ENCODE measurements at places on chromosomes 2 and 18.
A peak's percentile ranks its signal among the peaks of the same experiment; 100 is the strongest.

- no peak for DNase-seq
Measured at GRCh38 chr18:9065864-9066263, 36.6 kb upstream of the NDUFV2 start.

- no peak for DNase-seq
Measured at GRCh38 chr2:120180066-120180465, 43.1 kb downstream of the TMEM185B start.

GRCh38 chr2:78118037-78118436 is 595.9 kb upstream of the LRRTM4 start:
- no peak for DNase-seq

GRCh38 chr2:235505181-235505741 is 11.4 kb downstream of the AGAP1 start:
- no peak for DNase-seq

DNA sequence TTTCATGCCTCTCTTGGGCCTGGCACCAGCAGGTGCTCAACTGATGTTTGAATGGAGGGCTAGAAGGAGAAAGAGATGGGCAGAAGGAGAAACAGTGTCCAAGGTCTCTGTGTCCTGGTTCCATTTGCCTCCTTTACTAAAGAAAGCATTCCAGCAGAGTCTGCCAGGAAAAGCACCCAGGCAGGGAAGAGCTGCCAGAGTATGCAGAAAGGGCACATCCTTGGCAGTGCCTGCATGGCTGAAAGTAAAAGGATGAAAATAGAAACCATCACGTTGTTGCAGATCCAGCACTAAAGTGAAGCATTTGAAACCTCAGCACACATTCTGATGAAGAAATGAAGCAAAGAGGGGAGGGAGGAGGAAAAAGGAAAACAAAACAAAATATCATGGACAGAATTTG is 142.2 kb downstream of the ESCO1 start:
- no peak for DNase-seq

GRCh38 chr2:64910972-64911433 is 78.2 kb upstream of the SLC1A4 start:
- peak; percentile 31 for DNase-seq

GRCh38 chr18:25038261-25038660 is 313.7 kb downstream of the ZNF521 start:
- no peak for DNase-seq

DNA sequence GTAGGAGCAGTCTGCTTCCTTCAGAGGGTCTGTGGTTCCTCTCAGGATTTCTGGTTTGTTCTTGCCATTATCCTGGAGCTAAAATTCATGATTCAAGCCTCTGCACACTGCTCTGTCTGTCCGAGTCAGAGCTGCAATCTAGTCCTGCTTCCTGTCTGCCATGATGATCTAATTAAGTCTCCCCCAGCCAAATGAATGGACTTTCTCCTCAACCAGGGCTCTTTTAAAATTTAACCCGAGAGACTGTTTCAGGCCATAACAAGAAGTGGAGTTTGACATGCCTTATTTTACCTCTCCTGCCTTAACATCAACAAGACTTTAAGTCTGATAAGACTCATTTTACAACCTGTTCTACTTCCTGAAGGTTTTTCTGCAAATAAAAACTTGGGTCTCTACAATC is 1009.6 kb upstream of the DDX18 start:
- DNase-seq, result no peak

- no peak for DNase-seq
Measured at GRCh38 chr18:46736135-46736534, 20.7 kb downstream of the ST8SIA5 start.

DNA sequence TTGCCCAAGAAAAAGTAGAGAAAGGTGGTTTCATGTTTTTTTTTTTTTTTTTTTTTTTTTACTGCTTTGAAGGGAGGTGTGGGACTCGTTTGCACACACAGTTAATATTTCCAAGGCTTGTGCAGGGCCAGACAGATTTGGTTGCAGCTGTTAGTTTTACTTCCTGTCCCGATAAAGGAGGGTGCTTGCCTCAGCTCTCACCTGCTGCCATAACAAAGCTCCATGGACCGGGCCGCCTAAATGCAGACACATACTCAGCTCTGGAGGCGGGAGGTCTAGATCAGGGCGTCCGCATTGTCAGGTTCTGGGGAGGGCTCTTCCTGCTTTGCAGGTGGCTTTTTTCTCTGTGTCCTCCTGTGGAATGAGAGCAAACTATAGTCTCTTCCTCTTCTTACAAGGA is 69.9 kb downstream of the ODC1 start:
- DNase-seq, result peak; percentile 17

DNA sequence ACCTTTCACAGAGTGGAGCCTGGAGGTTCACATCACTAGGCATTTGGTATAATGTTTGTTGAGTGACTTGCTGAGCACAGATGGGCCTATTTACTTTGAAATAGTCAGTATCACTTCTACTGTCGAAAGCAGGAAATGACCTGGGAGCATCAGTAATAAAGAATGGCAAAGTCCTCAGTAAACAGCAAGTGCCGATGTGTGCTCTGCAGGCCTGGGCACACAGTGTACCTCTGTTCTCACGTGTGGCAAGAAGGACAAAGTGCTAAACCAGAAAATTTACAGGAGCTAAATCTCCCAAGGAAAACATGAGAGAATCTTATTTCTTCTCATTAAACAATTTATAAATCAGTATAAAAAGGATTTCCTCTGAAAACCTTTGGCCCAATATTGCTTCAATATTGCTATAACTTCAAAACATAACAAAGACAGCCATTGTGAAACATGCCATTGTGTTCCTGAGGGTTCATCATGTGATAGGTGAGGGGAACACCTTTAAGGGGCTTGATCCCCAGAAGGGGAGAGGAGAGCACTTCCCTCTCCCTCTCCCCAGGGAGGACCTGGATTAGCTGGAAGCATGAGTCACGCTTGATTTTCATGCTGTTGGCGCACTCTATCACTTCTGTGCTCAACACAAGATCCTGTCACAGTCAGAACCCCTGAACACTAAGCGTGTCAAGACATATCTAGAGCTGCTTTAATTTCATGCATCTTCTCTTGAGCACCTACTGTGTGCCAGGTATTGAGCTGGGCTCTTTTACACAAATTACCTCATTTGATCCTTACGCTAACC is 131.5 kb upstream of the SMAD2 start:
- DNase-seq, result no peak

DNA sequence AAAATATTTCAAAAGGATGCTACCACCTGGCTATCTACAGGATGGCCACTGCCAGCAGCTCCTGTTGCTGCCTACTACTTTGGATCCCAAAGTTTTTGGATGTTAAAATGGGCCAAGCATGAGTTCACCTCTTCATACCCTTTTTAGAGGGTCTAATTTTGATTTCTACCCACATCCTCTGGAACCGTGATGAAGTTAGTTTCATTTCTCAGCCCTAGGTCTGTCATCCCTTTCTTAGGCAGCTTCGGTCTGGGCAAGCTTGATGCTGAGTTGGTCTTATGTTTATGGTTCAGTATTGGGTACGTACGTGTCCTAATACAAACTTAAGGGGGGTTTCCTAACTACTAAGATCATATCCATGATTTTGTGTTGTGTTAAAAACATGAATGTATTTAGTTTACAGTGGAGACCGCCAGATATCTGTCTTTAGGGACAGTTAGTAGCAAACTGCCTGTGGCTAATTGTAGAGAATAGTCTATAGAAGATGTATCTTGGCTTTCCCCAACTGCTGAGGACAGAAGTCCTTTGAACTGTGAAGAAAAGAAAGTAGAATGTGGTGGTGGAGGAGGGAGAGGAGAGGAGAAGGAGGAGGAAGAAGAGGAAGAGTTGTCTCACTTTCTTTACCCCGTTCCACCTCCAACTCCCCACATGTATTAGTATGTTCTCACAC is 184.9 kb downstream of the UBE2E3 start:
- no peak for DNase-seq

Data from stimulated activated CD4-positive, alpha-beta T cell treated with anti-CD3 and anti-CD28 coated beads, Interleukin-1b, Interleukin-23, amount 100 ng/mL, for 48 hours (primary cell).